ENCODE measurements at places on chromosomes 16 and 17.

- peak; percentile 86 for DNase-seq
These were observed 11.5 kb upstream of the TPPP3 start for GRCh38 chr16:67404740-67405226.

GRCh38 chr16:55568207-55568606, 1.7 kb downstream of the CAPNS2 start:
- DNase-seq = no peak

- DNase-seq = no peak
These were observed 16.1 kb upstream of the NPTX1 start for GRCh38 chr17:80492343-80493136.

- no peak for DNase-seq
These were observed 108.2 kb downstream of the VAT1L start for GRCh38 chr16:77896415-77897128.

GRCh38 chr16:64864232-64864809, 257.5 kb downstream of the CDH11 start:
- DNase-seq = peak; percentile 8

GRCh38 chr17:76930107-76930506, 61.9 kb downstream of the MGAT5B start:
- DNase-seq = no peak

- DNase-seq = no peak
These were observed 15.0 kb upstream of the SLC6A2 start for GRCh38 chr16:55640701-55641327.

- DNase-seq = no peak
These were observed 5.7 kb upstream of the EXOSC6 start for GRCh38 chr16:70257391-70257790.

- no peak for DNase-seq
These were observed 101.8 kb downstream of the FOXL1 start for GRCh38 chr16:86680162-86680561.

DNA sequence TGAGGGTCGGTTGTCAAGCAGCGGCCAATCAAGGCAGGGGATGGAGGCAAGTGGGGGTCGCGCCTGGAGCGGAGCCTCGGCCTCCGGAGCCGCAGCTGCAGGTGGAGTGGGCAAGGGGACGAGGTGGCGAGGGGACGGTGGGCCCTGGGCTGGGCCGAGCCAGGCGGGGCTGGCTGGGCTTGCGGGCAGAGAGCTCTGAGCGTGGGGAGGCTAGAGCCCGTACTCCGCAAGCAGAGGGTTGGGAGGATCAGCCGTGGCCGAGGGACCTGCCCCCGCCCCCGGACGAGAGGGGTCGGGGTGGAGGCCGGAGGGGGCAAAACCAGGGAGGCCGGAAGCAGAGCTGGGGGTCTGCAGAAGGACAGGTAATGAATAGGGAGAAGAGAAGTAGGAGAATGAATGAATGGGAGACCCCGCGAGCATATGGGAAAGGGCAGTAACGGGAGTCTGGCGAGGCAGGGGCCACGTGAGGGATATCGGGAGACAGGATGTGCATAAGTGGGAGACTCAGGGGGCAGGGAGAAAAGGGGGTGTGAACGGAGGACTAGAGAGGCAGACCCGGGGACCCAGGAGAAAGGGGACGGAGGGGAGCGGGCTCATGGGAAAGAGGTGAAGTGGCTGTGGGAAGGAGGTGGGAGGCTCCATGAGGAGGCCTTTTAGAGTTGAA, at the start of gene KATNB1:
KATNB1 (plus strand) TSS at position 16 of the 664 bp plus-strand sequence. CDS start 1,474 bp downstream, outside the sequence.
- no peak for DNase-seq

- DNase-seq = no peak
These were observed 27.9 kb downstream of the KATNB1 start for GRCh38 chr16:57763285-57764005.

GRCh38 chr17:13600475-13601321, 1.0 kb downstream of the HS3ST3A1 start:
- no peak for DNase-seq

GRCh38 chr17:50259477-50260324, 14.6 kb upstream of the TMEM92 start:
- DNase-seq = no peak

DNA sequence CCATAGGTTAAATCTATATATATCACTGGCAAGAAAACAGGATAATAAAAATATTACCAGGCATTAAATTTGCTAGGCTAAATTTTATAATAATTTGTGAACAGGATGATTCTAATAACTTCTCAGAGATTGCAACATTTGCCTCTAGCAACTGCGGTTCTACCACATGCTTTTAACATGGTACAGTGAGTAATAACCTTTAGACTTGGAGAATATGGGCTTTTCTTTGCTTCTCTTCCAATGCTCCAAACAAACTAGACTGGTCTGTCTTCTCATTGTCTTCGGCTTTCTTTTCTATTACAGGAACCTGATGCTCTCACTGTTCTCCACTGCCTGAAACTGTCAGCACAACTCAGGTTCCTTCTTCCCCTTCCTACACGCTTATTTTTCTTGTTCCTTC, 80.6 kb downstream of the CA4 start:
- DNase-seq = no peak

- DNase-seq = no peak
These were observed 101.7 kb downstream of the CHD9 start for GRCh38 chr16:53156516-53156915.

- no peak for DNase-seq
These were observed 161.7 kb upstream of the SOX9 start for GRCh38 chr17:71959154-71959553.

GRCh38 chr17:28426081-28426519, 20.1 kb upstream of the SLC46A1 start:
- DNase-seq = no peak

- no peak for DNase-seq
These were observed 1.2 kb upstream of the MT2A start for GRCh38 chr16:56607109-56607618.

GRCh38 chr16:30924913-30925631, 1.7 kb downstream of the FBXL19 start:
- no peak for DNase-seq

- no peak for DNase-seq
These were observed 24.5 kb upstream of the PHOSPHO1 start for GRCh38 chr17:49255125-49255524.

DNA sequence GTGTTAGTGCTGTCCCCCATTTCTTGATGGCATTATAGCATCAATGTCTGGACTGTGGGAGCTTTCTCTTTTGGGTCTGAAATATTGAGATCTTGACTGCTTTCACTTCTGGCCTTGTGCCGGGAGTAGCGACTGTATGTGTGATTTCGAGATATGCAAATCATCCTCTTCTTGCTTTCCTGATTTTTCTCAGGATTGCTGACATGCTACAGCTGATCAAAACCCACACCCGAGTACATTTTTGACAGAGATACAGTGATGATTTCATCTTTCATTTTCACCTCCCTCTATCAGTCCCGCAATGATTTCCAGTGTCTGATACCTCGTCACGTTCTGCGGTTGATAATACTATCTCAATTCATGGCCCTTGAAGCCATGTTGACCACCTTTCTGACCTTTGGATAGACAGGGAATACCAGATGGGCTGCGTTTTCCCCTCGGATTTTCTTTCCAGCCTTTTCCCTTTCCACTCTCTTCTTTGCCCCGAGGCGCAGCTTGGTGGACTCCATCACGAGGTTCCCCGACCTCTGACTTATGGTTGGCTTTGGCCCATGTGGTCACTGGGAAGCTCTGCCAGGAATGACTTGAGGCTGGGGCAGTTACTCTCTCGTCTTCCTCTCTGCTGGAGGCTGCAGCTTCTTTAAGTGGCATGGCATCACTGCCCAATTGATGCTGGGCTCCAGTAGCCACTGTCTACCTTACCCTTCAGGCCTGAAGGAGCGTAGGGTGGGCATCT, 184.4 kb downstream of the SNX29 start:
- DNase-seq = no peak

DNA sequence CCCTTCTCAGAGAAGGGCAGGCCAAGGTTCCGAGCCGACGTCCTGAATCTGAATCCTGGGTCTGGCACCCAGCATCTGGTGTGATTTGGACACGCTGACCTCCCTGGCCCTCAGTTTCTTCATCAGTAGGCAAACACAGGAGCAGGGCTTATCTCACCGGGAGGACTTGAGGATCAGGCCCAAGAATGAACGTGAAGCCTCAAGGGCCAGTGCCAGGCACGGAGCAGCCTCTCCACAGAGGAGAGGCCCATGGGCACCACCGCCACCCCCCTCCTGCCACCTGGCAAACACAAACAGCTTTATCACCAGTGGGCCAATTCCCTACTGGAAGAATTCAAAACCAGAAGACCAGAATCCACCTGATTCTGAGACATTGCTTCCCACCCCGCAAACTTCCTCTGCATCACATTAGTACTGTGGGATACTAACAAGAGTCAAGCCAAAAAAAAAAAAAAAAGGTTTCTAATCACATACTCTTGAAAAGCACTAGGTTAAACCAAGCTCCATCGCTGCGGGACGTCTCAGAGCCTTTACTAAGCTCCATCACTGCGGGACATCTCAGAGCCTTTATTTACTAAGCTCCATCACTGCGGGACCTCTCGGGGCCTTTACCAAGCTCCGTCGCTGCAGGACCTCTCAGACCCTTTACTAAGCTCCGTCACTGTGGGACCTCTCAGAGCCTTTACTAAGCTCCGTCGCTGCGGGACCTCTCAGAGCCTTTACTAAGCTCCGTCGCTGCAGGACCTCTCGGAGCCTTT, 68.0 kb upstream of the DOC2B start:
- DNase-seq = no peak

DNA sequence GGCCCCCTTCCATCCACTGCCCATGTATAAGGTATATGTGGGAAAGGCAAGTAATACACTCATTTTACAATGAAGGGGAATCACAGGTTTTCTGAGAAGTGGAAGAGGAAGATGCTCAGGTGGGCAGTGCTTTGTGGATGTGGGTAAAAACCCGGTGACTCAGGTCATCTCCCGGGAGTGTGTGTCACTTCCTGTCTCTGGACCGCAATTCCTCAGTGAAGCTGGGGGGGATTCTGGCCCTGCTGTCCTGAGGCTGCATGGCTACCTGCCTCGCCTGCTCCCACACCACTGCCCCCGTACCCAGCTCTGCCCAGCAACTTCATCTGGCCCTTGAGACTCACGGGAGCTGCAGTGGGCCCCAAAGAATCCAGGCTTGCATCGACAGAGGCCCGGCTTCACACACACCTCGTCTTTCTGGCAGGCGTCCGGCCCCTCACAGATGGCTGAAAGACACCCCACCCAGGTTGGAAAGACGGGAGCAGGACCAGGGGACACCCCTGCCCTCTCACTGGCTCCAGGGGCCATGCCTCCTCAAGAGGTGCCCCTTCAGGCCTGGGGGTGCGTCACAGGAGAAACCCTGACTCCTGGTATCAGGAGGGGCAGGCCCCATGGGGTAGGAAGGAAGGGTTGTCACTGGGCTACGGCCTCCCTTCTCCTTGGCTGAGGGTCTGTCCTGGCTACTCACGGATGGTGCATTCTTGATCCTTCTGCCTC, 882 bp downstream of the SCARF1 start:
- DNase-seq = no peak

DNA sequence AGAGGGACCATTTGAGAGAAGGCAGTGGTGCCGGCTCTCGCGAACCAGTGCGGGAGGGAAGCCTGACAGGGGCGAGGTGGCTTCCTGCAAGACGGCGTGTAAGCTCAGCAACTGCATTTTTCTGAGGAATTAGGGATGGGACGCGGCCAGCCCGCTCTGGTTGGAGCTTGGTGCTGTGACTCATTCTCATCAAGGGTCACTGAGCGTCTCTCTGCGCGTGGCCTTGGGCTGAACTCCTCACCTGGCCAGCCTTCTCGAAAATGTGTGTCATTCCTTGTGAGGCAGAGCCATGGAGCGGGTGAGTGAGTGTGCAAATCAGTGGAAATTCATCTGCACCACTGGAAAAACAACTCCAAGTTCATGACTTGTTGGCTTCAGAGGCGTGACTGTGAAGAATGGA, 52.8 kb downstream of the NTN1 start:
- no peak for DNase-seq

DNA sequence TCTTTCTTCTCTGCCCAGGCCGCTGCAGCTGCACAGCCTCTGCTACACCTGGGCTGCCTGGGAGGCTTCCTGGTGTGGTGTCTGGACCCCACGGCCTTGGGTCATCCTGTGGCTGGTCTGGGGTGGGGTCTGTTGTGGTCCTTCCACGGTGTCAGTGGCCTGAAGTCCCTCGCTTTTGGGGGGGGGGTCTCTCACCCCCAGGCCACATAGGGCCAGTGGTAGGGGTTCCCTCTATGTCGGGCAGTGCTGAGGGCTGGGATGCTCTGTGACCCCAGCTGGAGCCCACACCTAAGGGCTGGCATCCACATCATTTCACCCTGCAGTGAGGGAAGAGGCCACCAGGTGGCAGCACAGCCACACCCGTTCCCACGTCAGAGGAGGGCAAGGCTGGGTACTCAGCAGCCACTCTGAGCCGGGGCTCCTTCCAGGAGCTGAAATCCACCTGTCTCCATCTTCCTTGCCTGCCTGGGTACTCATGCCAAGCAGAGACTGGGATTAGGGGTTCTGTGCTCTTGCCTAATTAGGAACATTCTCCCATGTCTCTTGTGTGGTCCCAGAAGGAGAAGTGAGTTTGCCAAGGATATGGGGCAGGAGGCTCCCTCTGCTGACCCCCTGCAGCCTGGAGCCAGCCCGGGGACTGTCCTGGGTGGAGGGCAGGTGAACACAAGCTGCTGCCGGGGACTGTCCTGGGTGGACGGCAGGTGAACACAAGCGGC, 13.0 kb downstream of the ENGASE start:
- DNase-seq = peak; percentile 45

DNA sequence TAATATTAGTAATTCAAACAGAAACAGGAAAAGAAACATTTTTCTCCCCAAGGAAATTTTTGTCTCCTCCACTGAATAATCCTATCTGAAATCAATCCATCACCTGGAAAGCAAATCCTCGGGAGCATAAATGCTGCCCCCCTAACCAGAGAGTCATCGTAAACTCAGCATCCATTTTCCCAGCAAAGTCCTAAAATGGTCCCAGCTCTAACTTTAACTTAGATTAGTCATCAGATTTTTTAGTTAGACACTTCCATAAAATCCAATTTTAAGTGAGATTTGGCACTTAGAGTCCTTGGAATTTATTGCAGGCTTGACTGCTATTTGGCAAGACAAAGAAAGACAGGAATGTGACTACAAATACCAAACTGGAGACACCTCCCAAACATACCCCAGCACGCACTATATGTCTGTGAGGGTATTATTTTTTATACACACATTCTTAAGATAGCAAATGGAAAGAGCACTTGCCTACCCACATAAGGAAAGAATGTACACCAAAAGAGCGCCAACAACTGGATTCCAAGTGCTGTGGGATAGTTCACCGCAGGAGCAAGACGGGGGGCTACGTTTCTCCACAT, 15.4 kb downstream of the SCO1 start:
- DNase-seq = no peak

Data from LoVo (cell line).